ENCODE measurements at places on chromosomes 13 and 19. TPM values are rescaled to one million over a fixed set of nuclear protein-coding genes. Genes with fewer than 3 reads are reported as not detected.
A peak's percentile ranks its signal among the peaks of the same experiment; 100 is the strongest.

DNA sequence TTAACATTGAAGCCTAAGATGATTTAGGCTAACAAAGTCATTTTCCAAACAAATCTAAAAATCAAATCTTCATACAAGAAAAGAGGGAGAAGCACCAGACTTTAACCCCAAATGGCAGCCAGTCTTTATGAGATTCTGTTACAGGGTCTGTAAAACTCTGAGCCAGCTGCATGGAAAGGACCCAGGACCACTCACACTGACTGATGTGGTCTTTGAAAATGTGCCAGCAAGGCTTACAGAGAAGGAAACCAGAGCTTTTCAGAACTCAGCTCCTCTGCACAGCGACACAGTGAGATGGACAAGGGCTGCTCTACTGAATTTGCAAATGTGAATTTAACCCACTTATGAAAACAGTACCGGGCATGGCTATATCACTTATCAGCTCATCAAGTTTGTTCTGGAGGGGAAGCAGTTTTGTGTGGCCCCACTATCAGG lies 98.8 kb upstream of the SERP2 start:
- DNase-seq = no peak
- H3K27me3 ChIP-seq = no peaks in the 10 kb centered on the region
- H3K36me3 ChIP-seq = no peaks in the 10 kb centered on the region
- H3K4me3 ChIP-seq = peak overlapping the region; percentile 47
- H3K27ac ChIP-seq = peak overlapping the region; percentile 61
- H3K4me1 ChIP-seq = peaks cover 40% of the 10 kb centered on the region

DNA sequence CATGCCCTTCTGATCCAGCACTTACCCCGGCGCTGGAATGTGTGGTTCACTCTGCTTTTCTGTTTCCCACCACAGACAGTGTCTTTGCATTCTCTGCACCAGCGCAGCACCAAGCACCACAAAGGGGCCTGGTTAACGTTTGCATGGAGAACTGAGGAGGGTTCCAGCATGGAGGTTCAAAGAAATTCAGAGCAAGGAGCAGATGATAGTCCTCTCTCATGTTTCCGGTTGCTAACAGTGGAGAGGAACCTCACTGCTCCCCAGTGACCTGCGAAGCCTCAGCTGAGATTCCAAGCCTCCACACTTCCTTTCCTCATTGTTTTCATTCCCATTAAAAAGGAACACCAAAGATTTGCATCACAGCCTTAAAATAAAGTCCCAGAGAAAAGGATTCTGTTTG lies 99.7 kb downstream of the STARD13 start:
- H3K27ac ChIP-seq = peak overlapping the region; percentile 100
- peak; percentile 52 for DNase-seq
- H3K36me3 ChIP-seq = no peaks in the 10 kb centered on the region
- peak overlapping the region; percentile 55 for H3K4me3 ChIP-seq
- H3K27me3 ChIP-seq = no peaks in the 10 kb centered on the region

GRCh38 chr13:30934381-30934780 lies 1.9 kb downstream of the TEX26 start:
- H3K4me1 ChIP-seq = no peaks in the 10 kb centered on the region
- no peaks in the 10 kb centered on the region for H3K36me3 ChIP-seq
- no peak overlapping the region for H3K4me3 ChIP-seq
- H3K27me3 ChIP-seq = peaks cover 36% of the 10 kb centered on the region

The CEACAM4 gene
- total RNA-seq = not detected

The ZNF536 gene
- total RNA-seq = not detected

- peaks cover 4% of the 10 kb centered on the region for H3K36me3 ChIP-seq
- no peak overlapping the region for H3K4me3 ChIP-seq
- peaks cover 8% of the 10 kb centered on the region for H3K4me1 ChIP-seq
- DNase-seq = no peak
- H3K27ac ChIP-seq = no peak overlapping the region
These were observed 13.4 kb downstream of the UHRF1 start for GRCh38 chr19:4922530-4923275.

GRCh38 chr13:111554539-111555267 lies 234.3 kb downstream of the TEX29 start:
- H3K36me3 ChIP-seq = no peaks in the 10 kb centered on the region
- no peaks in the 10 kb centered on the region for H3K4me1 ChIP-seq
- no peak overlapping the region for H3K27ac ChIP-seq
- no peaks in the 10 kb centered on the region for H3K27me3 ChIP-seq
- no peak for DNase-seq

DNA sequence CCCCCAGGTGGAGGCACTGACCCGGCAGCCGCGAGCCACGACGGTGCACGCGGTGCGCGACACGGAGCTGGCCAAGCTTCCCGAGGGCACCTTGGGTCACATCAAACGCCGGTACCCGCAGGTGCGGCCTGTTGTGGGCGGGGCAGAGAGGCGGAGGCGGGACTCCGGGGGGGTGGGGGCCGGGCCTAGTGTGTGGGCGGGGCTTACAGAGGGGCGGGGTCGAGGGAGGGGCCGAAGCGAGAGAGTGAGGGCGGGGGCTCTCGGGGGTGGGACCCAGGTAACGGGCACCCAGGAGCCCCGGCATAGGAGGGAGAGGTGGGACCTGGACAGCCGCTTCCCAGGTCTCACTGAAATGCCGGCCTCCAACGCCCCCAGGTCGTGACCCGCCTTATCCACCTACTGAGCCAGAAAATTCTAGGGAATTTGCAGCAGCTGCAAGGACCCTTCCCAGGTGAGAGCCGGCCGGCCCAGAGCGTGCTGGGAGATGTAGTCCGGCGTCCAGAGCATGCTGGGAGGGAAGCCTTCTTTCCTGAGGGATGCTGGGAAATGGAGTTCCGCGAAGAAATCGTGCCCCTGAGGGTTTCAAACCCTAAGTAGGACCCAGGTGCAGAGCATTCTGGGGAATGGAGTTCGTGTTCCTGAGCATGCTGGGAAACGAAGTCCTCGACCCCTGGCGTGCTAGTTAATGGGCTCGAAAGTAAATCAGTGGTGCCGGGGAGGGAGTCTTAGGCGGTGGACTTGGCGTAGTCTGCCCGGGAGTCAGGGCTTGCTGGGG lies 15.7 kb downstream of the PNPLA6 start:
- H3K4me3 ChIP-seq = no peak overlapping the region
- no peak overlapping the region for H3K27ac ChIP-seq
- peaks cover 16% of the 10 kb centered on the region for H3K36me3 ChIP-seq
- H3K4me1 ChIP-seq = no peaks in the 10 kb centered on the region
- DNase-seq = peak; percentile 92

The ABCC4 gene
- total RNA-seq = 27.5 TPM

The COL5A3 gene
- total RNA-seq = 9.1 TPM

DNA sequence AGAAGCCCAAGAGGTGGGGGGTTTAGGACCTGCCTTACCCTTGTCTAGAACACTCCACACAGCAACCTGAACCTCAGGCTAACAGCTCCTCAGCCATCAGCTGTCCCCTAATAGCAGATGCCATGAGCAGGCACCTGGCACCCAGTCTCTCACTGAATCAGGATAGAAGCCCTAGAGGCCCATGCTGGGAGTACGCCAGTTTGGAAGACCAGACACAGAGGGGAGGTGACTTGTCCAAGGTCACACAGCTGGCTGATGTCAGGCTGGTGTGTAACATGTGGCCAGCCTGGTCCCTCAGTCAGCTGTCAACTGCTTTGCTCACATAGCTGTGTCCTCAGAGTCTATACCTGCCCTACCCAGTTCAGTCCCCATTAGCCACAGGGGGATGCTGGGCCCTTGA lies 12.8 kb upstream of the SAMD1 start:
- no peaks in the 10 kb centered on the region for H3K27me3 ChIP-seq
- no peak overlapping the region for H3K27ac ChIP-seq
- DNase-seq = peak; percentile 17
- no peak overlapping the region for H3K4me3 ChIP-seq

The WDR88 gene
- not detected for total RNA-seq

The OR7A5 gene
- total RNA-seq = not detected

DNA sequence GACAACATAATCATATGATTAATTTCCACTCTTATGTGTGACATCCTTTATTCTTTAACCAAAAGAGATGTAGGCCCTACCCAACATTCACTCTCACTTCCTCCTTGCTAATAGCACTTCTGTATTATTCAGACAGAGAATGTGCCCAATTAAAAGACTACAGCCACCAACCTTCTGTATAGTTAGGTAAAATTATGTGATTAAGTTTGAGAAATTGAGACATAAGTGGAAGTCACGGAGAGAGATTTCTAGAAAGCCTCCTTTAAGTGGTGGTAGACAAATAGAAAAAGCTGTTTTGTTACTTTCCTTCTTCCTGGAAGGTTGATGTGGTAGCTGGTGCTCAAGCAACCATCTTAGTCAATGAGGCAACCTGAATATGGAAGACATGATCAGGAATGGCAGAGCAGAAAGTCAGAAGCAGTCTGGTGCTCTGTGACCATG lies 14.8 kb downstream of the EPSTI1 start:
- H3K4me1 ChIP-seq = peaks cover 18% of the 10 kb centered on the region
- no peak overlapping the region for H3K27ac ChIP-seq

The SLC7A9 gene
- under 0.01 TPM for total RNA-seq

DNA sequence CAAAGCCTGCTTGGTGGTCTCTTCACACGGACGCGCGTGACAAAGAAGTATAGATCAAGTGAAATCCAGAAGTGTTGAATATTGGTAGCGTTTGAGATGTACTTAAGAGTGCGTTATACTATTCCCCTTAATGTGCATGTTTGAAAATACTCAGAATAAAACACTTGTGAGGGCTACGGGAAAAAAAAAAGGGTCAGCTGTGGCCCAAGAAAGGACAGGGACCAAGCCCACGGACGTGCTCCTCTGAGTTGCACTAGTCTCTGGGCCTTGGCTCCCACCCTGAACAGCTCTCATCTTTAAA lies 622 bp upstream of the RBM42 start:
- peaks cover 14% of the 10 kb centered on the region for H3K4me1 ChIP-seq
- H3K27me3 ChIP-seq = no peaks in the 10 kb centered on the region
- peak overlapping the region; percentile 98 for H3K4me3 ChIP-seq
- peak; percentile 70 for DNase-seq
- peaks cover 26% of the 10 kb centered on the region for H3K36me3 ChIP-seq

GRCh38 chr13:59700281-59700680 lies 463.4 kb downstream of the DIAPH3 start:
- DNase-seq = no peak
- no peak overlapping the region for H3K27ac ChIP-seq
- H3K36me3 ChIP-seq = no peaks in the 10 kb centered on the region
- H3K4me3 ChIP-seq = no peak overlapping the region

- H3K4me1 ChIP-seq = peaks cover 12% of the 10 kb centered on the region
- peak within 1 kb of the TSS; percentile 56 for H3K27ac ChIP-seq
- DNase-seq = peak; percentile 92
- H3K27me3 ChIP-seq = no peaks in the 10 kb centered on the region
These were observed at the start of gene FSTL3 for GRCh38 chr19:676339-677105. TSS of gene FSTL3 (plus strand) at chr19:676392. CDS start at chr19:676424, 32 bp downstream.

DNA sequence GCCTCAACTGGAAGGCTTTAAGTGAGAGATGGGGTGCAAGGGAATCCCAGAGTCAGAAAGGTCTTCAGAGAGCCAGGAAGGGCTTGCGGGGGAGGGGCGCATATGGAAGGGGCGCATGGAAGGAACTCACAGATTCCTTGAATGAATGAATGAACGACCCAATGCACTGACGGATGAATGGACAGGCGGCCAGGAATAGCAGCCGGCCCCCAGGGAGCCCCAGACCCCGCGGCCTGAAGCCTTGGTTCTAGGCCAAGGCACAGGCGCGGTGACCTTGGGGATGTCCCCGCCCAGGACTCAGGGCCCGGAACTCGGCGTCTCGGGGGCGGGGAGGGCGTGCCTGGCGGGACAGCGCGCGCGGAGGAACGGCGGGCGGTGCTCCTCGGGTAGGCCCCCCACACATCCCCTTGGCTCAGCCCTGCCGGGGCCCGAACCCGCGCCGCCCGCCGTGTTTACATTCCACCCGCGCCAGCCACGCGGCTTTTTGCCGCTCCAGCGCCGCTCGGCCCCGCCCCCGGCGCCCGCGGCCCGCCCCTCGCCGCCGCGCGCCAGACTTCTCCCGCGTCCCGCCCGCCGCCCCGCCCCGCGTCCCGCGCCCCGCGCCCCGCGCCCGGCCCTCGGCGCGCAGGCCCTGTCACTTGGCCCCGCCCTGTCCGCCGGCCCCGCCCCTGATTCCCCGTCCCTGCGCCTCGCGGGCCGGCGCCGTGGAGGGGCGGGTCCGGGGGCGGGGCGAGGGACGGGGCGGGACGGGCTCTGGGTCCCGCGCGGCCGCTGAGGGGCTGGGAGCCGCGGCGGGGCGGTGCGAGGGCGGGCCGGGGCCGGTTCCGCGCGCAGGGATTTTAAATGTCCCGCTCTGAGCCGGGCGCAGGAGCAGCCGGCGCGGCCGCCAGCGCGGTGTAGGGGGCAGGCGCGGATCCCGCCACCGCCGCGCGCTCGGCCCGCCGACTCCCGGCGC lies at the start of gene CCNE1:
CCNE1 (plus strand) TSS at position 867 of the 955 bp plus-strand sequence. CDS start 565 bp downstream, outside the sequence.
- peak within 1 kb of the TSS; percentile 70 for H3K4me3 ChIP-seq
- DNase-seq = peak; percentile 100
- H3K36me3 ChIP-seq = no peaks in the 10 kb centered on the region
- H3K27me3 ChIP-seq = no peaks in the 10 kb centered on the region
- H3K27ac ChIP-seq = no peak within 1 kb of the TSS

The PINLYP gene
- 0.72 TPM for total RNA-seq

The DAND5 gene
- not detected for total RNA-seq

The ZNF358 gene
- total RNA-seq = 26.1 TPM

GRCh38 chr13:20118268-20119140 lies 42.3 kb downstream of the GJA3 start:
- H3K27me3 ChIP-seq = no peaks in the 10 kb centered on the region
- peak overlapping the region; percentile 75 for H3K27ac ChIP-seq
- no peaks in the 10 kb centered on the region for H3K36me3 ChIP-seq
- H3K4me1 ChIP-seq = peaks cover 6% of the 10 kb centered on the region

DNA sequence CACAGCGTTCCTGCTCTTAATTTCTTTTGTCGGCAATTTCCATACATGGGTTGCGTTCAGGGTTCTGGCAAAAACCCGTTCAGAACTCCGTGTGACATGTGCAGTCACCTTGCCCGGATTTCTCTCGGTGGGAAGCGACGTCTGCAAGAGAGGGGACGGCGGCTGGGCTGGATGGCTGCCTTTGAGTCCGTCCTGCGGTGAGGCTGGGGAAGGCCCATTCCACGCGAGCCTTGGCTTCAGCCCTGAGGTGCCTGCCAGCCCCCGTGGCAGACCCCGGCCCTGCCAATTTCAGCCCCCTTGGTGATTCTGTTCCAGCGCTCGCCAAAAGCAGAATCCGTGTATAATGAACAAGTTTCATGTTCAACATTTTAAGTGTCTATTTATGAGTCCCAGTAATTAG lies 72.6 kb upstream of the TSHZ3 start:
- H3K27me3 ChIP-seq = peaks cover 38% of the 10 kb centered on the region
- H3K4me1 ChIP-seq = no peaks in the 10 kb centered on the region
- no peak overlapping the region for H3K27ac ChIP-seq
- H3K4me3 ChIP-seq = no peak overlapping the region
- H3K36me3 ChIP-seq = no peaks in the 10 kb centered on the region

GRCh38 chr13:77637588-77637987 lies 59.9 kb upstream of the SLAIN1 start:
- no peak overlapping the region for H3K4me3 ChIP-seq
- no peak for DNase-seq
- H3K4me1 ChIP-seq = no peaks in the 10 kb centered on the region

Measured in osteoblast (primary cell).